ENCODE measurements at places on chromosomes 16 and 17.

DNA sequence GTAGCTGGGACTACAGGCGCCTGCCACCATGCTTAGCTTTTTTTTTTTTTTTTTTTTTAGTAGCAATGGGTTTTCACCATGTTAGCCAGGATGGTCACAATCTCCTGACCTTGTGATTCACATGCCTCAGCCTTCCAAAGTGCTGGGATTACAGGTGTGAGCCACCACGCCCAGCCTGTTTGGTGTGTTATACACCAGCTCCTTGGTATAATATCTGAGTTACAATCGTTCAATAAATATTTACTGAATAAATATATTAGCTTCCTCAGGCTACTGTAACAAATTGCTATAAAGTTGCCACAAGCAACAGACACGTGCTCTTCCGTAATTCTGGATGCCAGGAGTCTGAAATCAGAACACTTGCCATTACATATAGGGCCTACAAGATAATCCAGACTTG is 13.6 kb upstream of the FAM20A start:
- no peak for DNase-seq

- no peak for DNase-seq
These were observed at the start of gene LIMD2 for GRCh38 chr17:63699638-63700527. TSS of gene LIMD2 (minus strand) at chr17:63700125. CDS start at chr17:63699298, 827 bp downstream.

DNA sequence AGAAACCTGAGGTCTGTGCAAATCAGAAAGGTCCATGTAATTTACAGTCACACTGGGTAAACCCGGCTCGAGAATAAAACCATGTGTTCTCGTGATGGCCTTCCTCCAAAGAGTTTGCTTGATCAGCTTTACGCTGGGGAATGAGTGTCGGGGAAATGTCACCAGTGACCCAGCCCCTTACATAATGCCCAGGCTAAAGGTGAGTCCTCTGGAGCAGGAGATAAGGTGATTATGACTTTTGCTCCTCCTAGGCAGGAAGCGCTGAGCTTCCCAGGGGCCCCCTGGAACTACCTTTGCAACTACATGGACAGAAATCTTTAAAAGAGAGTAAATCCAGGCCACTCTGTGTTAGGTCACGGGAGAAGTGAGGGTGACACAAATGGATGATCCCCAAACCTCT is 15.7 kb downstream of the SLC6A4 start:
- DNase-seq: no peak

DNA sequence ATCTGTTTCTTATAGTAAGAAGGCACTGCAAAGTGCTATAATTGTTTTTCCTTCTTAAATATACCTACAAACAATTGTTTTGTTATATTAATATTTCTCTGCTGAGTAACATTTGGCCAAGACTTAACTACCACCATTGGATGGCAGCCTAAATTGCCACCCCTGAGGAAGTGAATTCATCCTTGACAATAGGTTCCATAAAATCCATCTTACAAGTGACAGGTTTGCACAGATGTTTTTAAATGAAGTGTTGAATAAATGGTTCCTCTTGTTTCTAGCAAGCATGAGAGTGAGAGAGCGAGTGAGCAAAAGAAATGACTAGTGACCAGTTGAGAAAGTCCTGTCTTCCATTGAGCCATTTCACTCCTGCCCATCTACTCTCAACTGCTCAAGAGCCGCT is 8.3 kb upstream of the MPHOSPH6 start:
- no peak for DNase-seq

DNA sequence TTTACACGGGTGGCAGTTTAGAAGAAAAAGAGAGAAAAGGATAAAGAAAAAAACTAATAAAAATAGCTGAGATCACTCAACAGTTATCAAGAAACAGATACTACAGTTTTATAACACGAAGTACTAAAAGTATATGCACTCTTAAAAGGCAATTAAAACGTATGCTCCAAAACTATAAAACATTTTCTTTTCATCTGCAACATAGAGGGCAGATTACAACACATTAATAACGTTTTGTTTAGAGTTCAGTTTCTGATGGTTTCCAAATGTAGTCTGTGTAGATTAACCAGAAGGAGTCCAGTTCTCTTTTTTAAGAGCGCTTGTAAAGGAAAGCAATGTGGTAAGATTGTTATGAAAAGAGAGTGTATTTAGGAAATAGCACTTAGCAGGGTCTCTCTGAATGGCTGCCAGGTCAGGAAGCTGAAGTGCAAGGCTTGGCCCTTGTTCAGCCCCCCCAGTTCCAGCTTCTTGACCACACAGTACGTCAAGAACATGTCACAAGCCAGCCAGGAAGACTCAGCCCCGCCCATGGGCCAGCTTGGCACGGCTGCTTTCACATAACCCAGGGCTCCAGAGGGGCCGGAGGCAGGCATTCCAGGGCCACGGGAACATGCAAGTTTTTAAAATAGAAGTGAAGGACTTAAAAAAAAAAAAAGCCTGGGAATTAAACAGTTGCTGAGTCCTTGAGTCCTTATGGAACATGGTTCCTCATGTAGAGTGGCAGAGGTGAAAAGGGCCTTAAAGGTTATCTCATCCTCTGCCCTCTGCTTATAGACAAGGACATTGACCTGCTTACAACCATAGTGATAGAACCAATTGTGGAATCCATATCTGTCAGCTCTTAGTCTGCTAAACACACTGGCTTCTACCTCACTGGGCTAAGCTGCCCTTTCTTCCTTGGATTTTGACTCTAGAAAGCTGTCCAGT is 147.4 kb upstream of the TBX2 start:
- DNase-seq: no peak

DNA sequence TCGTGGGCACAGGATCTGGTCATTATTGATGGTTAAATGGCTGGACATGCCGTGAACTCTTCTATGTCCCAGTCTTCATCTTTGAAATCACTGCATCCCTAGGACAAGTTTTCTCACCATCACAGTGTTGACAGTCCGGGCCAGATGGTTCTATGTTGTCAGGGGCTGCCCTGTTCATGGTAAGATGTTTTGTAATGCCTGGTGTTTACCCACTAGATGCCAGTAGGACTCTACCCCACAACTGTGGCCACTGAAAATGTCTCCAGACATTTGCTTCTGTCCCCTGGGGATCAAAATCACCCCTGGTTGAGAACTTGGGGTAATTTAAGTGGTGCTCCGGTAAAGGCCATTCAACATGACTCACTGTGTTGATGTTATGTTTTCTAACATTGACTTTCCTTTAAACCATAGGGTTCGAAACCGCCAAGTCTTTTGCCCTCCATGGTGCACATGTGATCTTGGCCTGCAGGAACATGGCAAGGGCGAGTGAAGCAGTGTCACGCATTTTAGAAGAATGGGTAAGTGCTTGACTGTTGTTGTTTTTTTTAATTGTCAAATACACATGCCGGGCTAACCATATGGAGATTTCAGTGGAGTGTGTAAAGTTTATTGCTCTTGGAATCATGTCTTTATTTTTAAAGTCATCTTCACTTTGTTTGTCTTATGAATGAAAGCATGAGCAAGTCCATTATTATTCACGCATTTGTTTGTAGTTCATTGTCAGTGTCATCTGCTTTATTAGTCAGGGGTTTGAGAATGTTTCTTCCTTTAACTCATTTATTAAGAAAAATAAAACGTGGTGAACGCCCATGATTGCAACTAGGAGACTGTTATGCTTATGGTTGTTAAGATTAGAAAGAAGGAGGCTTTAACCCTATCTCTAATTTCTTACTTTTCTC is 64.6 kb downstream of the WWOX start:
- no peak for DNase-seq

GRCh38 chr16:30957456-30958174 is at the start of gene SETD1A:
TSS of gene SETD1A (plus strand) at chr16:30957754. CDS start at chr16:30958732, 978 bp downstream.
- peak; percentile 90 for DNase-seq

GRCh38 chr16:74455619-74456289 is 34.5 kb upstream of the CLEC18B start:
- no peak for DNase-seq

DNA sequence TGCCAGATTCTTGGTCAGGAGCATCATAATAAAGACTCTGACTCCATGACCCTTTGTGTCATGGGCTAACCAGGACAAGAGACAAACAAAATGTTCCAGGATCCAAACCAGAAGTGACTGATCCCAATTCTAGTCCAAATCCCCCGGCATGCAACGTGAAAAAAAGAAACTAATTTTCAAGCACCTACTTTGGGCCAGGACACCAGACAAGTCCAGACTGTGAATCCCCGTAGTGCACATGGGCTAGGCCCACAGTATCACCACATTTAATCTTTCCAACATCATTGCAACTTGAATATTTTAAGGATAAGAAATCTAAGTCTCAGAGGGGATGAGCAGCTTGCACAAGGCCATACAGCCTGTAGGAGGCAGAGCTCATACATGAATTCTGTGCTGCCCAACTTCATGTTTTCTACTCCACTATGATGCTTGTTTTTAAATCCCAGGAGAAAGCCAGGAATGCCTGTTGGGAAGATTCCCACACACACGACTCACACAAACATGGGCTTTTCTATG is 365.7 kb downstream of the NPIPA8 start:
- no peak for DNase-seq

- DNase-seq: no peak
These were observed 7.7 kb downstream of the NUBP1 start for GRCh38 chr16:10751291-10751697.

DNA sequence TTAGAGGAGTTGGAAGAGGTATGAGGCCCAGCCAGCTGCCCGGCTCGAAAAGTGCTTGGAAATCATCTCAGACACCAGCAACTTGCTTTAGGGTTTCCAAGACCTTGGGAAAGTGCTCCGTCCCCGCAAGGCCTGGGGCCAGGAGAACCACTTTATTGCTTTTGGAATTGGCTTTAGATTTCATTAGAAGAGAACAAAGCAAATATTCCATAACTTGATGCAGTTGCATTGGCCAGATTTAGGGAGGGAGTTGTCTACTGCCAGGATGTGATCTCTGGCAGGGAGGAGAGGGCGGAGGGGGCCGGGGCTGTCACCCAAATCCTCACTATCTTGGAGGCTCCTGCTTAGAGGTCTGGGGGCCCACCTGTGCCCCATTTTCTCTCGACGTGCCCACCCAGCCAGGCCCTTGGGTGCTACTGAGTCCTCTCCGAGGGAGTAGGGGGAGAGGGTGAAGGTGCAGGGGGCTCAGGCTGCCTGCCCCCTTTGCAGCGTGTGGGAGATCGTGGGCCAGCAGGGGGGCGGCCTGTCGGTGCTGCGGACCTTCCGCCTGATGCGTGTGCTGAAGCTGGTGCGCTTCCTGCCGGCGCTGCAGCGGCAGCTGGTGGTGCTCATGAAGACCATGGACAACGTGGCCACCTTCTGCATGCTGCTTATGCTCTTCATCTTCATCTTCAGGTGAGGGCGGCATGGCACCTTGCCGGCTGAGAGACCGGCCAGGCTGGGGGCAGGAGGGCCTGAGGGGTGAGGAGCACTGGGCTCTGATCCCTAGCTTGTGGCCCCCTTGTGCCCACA is 30.6 kb downstream of the CACNA1G start:
- DNase-seq: no peak

GRCh38 chr16:79580453-79581191 is 19.9 kb downstream of the MAF start:
- no peak for DNase-seq

DNA sequence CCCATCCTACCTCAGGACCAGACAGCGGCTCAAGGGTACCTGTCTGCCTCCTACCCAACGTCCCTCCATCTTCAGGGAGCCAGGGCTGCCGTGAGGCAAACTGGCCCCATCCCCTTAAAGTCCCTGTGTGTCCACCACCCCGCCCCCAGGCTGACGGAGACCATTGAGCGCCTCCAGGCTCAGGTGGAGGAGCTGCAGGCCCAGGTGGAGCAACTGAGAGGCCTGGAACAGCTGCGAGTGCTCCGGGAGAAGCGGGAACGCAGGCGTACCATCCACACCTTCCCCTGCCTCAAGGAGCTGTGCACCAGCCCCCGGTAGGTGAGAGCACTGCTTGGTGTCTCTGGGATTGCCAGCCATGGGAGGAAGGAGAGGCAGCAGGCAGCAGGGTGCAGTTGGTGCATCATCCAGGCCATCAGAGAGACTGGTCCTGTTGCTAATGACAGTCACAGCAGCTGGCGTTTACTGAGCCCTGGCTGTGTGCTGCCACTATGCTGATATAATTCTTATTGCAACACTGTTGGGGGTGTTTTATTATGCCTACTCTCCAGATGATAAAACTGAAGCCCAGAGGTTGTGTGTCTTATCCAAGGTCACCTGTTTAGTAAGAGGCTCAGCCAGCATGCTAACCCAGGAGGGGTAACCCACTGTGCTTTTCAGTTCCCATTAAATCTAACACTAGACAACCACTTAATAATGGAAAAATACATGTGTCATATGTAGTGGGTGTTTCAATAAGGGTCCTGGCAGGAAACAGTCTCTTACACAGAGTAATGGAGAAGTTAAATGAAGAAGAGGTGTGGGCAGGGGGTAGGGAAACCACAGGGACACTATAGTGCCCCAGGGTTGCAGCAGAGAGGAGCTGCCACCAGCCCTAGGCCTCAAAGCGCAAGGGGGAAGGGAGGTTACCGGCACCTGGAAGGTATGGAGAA is 10.3 kb upstream of the MRPL58 start:
- DNase-seq: no peak

- no peak for DNase-seq
These were observed 309.6 kb downstream of the KCNJ2 start for GRCh38 chr17:70478902-70479301.

GRCh38 chr17:11899537-11899942 is 97.7 kb downstream of the ZNF18 start:
- DNase-seq: no peak

DNA sequence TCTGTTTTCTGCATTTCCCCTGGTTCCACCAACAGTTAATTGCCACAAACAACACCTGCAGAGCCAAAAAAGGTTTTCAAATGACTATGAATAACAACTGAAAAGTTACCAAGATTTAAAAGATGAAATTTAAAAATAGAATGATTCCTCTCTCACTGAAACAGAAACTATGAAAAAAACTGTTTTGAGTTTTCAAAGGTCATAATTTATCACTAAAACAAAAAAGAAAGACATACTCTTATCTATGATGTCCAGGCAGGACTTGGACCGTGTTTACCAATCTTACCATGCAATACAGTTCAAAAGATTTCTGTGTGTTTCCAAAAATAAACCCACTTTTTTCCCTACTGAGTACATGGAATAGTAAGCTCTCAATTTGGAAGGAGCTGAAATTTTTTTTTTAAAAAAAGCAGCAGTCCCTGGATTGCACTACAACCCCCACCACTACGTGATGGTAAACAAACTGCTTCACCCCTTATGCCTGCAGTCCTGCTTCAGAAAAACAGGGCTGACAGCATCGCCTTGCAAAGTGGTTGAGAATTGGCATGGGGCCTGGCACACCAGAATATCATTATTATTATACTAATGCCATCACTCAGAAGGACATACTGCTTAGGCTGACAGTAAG is 8.5 kb downstream of the TXNDC11 start:
- no peak for DNase-seq

GRCh38 chr17:65489413-65490155 is 71.9 kb downstream of the AXIN2 start:
- no peak for DNase-seq

Data from HCT116 (cell line).